ENCODE measurements at places on chromosomes 1 and 21. TPM values are rescaled to one million over a fixed set of nuclear protein-coding genes. Genes with fewer than 3 reads are reported as not detected.

DNA sequence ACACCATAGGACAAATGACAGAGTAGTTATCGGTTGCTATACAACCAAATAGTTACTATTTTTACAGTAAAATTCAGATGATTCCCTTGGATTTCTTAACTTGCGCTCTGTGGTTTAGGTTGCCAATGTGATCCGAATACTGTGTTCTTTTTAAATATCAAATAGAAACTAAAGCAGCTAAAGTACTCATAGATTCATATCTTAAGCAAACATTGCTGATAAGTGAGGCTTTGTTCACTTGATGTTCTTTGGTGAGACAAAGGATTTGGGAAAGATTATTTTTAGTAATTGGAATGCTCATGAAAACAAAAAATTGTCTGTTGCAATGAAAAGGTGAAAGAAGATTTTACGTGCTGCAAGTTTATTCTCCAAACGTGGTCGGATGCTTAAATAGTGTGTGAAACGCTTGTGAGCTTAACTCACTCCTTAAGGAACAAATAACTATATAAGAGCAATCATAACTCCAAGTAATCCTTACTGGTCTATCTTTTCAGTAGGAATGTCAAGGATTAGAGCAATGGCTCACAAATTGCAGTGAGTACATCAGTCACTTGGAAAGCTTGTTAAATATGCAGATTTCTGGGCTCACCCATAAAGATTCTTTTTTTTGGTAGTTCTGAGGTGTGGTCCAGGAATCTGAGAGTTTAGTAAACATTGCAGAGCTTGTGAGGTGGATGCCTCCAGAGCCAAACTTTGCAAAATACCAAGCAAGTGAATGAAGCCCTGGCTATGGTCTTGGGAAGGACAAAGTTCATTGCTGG, 31.8 kb upstream of the PDC start:
- no peak overlapping the region for H3K4me3 ChIP-seq
- no peaks in the 10 kb centered on the region for H3K27me3 ChIP-seq
- H3K4me1 ChIP-seq = peaks cover 22% of the 10 kb centered on the region

- H3K27ac ChIP-seq = no peak overlapping the region
- no peak for DNase-seq
- no peaks in the 10 kb centered on the region for H3K4me1 ChIP-seq
- H3K4me3 ChIP-seq = no peak overlapping the region
Observed at GRCh38 chr1:28986306-28986910, 72.0 kb downstream of the EPB41 start.

GRCh38 chr1:116290085-116290705, 82.8 kb upstream of the ATP1A1 start:
- H3K27ac ChIP-seq = no peak overlapping the region
- H3K27me3 ChIP-seq = no peaks in the 10 kb centered on the region
- no peak overlapping the region for H3K4me3 ChIP-seq
- H3K4me1 ChIP-seq = peaks cover 9% of the 10 kb centered on the region
- no peaks in the 10 kb centered on the region for H3K36me3 ChIP-seq

DNA sequence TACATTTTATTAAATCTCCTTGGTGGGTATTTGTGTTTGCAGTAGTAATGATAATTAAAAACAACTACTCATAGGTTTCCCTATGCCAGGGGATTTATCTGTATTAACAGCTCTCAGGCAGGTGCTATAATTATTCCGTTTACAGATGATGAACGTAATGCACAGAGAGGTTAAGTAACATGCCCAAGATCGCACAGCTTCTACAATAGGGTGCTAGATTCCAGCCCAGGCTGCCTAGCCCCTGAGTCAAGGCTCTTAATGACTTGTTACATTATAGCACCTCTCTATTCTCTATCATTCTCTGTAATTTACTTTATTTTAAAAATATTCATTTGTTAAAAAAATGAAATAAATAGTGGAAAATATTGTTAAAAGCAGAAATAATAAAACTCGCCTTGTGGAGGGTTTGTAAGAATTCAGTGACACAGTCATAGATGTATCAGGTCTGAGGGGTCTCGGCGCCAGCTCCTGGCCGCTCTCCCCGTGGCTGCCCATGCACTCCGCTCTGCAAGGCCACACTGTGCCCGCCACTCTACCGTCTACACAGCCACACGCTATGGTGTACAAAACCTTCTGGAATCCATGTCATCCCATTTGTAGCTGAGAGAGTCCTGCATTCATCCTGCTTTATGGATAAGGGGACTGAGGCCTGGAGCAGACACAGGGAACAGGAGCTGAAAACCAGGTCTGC, 562.2 kb downstream of the MATN1 start:
- DNase-seq = no peak
- H3K27me3 ChIP-seq = peaks cover 1% of the 10 kb centered on the region
- H3K4me1 ChIP-seq = no peaks in the 10 kb centered on the region
- no peak overlapping the region for H3K4me3 ChIP-seq

DNA sequence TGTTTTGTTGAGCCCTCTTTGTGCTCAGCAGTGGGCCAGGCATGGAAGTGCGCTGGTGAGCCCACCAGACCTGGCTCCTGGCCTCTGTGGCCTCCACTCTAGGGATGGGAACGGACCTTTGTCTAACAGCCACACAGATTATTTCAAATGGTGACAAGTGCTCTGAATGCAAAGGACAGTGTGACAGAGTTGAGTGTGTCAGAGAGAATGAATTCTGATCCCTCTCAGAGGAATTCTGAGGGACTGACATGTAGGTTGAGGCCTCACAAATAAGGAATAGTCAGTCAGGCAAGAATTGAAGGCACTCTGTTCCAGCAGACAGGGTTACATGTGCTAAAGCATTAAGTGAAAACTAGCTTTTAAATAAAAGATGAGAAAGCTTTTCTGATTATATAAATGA, 11.3 kb upstream of the MAB21L3 start:
- no peak for DNase-seq
- H3K4me1 ChIP-seq = no peaks in the 10 kb centered on the region
- H3K4me3 ChIP-seq = no peak overlapping the region
- H3K27ac ChIP-seq = no peak overlapping the region
- no peaks in the 10 kb centered on the region for H3K27me3 ChIP-seq
- H3K36me3 ChIP-seq = peaks cover 15% of the 10 kb centered on the region

DNA sequence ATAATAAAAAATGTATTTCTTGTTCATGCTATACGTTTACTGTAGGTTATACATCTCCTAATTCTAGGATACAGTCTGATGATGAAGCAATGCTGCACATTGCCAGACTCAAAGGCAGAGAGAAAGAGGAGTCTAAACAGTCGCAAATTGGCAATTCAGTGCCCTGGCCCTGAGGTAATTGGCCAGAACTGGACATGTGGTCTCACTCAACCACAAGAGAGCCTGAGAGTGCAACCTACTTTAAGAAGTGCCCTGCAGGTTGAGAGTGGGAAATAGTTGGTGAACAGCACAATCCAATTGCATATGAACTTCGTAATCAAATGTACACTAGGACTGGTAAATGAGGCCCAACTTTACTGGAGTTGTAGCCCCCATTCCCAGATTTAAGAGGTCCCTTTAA, 5.0 kb upstream of the SLC35A3 start:
- no peak overlapping the region for H3K4me3 ChIP-seq
- H3K27ac ChIP-seq = no peak overlapping the region
- no peak for DNase-seq
- peaks cover 22% of the 10 kb centered on the region for H3K4me1 ChIP-seq

GRCh38 chr1:54460351-54460750, 54.2 kb upstream of the SSBP3 start:
- H3K4me3 ChIP-seq = no peak overlapping the region
- no peak overlapping the region for H3K27ac ChIP-seq
- H3K4me1 ChIP-seq = 0 out of 2 replicates have a peak, but pooled peaks cover 4% of the 10 kb centered on the region
- DNase-seq = no peak

DNA sequence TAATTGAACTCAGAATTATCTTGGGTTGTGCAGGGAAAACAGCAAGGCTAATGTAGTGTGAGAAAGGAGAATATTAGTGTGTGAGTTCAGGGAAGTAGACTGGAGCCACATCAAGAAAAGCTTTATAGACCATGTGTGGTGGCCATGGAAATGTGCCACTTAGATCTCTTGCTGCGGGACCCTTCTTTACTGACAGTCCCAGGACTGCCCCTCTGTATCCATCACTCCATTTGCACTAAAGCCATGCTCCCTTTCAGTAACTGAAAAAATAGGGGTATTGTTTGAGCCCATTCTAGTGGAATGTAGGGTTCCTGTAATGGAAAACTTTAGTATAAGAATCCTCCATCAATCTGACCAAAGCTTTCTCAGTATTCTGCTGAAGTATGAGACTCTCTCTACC, 32.3 kb downstream of the SAMSN1 start:
- DNase-seq = no peak
- H3K4me1 ChIP-seq = no peaks in the 10 kb centered on the region
- no peaks in the 10 kb centered on the region for H3K36me3 ChIP-seq
- no peaks in the 10 kb centered on the region for H3K27me3 ChIP-seq
- H3K27ac ChIP-seq = no peak overlapping the region

DNA sequence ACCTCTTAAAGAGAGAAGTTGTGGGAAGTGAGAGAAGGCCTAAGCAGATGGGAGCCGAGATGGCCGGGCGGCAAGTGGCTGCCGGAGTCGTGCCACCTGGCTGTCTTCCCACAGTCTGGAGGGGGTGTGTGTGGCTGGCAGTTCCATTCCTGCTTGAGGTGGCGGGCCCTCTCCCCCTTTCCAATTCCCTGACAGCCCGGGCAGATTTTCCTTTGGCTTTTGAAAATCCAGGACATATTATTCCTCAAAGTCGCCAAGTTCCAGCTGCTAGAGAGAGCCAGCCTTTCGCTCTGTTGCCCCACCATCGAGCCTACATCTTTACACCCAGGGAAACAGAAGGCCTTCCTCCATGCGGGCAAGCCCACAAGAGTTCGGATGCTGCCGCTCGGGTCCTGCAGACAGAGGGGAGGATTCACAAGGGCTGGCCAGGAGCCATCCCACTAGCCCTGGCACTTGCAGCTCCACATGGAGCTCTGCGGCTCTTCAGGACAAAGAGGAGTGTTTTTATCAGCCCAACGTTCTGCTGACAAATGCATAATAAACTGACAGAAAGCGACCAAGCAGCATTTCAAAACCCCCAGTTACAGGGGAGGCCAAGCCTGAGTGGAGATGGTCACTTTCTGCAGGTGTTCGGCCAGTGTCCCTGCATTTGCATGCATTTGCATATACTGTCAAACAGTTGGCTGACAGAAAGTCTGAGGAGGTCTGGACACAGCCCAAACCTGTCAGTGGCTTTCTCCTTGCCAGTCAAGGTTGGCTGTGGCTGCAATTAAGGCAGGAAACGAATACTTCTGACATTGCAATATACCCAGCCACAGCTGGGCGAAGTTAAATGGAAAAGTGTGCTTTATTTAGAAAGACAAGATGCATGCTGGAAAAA, 45.9 kb downstream of the OLIG1 start:
- no peak overlapping the region for H3K4me3 ChIP-seq
- peaks cover 84% of the 10 kb centered on the region for H3K27me3 ChIP-seq
- H3K36me3 ChIP-seq = no peaks in the 10 kb centered on the region
- DNase-seq = no peak

GRCh38 chr1:79657951-79658658, 651.6 kb upstream of the ADGRL4 start:
- no peaks in the 10 kb centered on the region for H3K27me3 ChIP-seq
- H3K4me3 ChIP-seq = no peak overlapping the region
- no peak overlapping the region for H3K27ac ChIP-seq
- no peak for DNase-seq
- H3K36me3 ChIP-seq = no peaks in the 10 kb centered on the region
- no peaks in the 10 kb centered on the region for H3K4me1 ChIP-seq

- H3K27ac ChIP-seq = peak overlapping the region; percentile 84
- peak; percentile 88 for DNase-seq
- H3K4me1 ChIP-seq = peaks cover 39% of the 10 kb centered on the region
- no peaks in the 10 kb centered on the region for H3K27me3 ChIP-seq
- H3K36me3 ChIP-seq = no peaks in the 10 kb centered on the region
Observed at GRCh38 chr1:201267481-201268229, 15.7 kb upstream of the PKP1 start.

- H3K36me3 ChIP-seq = peaks cover 55% of the 10 kb centered on the region
- H3K27me3 ChIP-seq = no peaks in the 10 kb centered on the region
- DNase-seq = peak; percentile 73
- H3K4me3 ChIP-seq = no peak overlapping the region
- H3K27ac ChIP-seq = 0 out of 2 replicates have a peak overlapping the region, but pooled peaks have one; percentile 2
Observed at GRCh38 chr1:56502700-56503245, 76.6 kb downstream of the PLPP3 start.

TFF3 gene
- not detected for polyA plus RNA-seq

DNA sequence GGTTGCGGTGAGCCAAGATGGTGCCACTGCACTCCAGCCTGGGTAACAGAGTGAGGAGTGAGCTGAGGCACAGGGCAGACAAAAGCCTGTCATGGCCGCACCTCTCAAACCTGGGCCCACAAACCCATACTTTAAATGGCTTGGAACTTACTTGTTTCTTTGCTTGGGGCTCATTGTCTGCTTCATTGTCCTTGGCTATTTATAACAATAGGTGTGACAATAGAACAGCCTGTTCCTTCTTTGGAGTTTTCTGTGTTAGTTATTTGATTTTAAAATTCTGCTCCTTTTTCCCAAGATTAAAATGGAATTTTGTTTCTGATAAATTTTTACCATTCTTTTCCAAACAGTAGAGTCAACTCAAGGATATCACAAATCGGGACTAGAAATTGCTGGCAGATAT, 94.7 kb downstream of the PBX1 start:
- no peak overlapping the region for H3K27ac ChIP-seq
- peaks cover 16% of the 10 kb centered on the region for H3K4me1 ChIP-seq
- no peak for DNase-seq
- H3K36me3 ChIP-seq = no peaks in the 10 kb centered on the region

- peak; percentile 39 for DNase-seq
- H3K27ac ChIP-seq = peak overlapping the region; percentile 100
- H3K4me3 ChIP-seq = peak overlapping the region; percentile 78
Observed at GRCh38 chr1:156749419-156750118, 1.9 kb downstream of the HDGF start.

- no peaks in the 10 kb centered on the region for H3K27me3 ChIP-seq
- H3K4me1 ChIP-seq = peaks cover 5% of the 10 kb centered on the region
Observed at GRCh38 chr1:172870901-172871606, 179.7 kb downstream of the TNFSF18 start.

DNA sequence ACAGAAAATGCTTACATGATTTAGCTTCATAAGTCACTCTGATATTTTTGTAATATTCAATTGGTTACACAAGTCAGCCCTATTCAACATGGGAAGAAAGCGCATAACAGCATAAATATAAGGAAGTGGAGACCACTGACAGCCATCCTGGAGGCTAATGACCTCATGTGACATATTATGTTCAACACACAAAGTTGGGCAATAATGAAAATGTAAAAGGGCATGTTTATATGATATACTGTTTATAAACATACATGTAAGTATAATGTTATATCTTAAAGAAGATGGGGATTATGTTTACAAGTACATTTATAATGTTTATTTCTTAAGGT, 30.2 kb downstream of the EVI5 start:
- no peak overlapping the region for H3K4me3 ChIP-seq
- no peaks in the 10 kb centered on the region for H3K27me3 ChIP-seq
- no peaks in the 10 kb centered on the region for H3K36me3 ChIP-seq

PAFAH2 gene
- polyA plus RNA-seq = 9.5 TPM

DNA sequence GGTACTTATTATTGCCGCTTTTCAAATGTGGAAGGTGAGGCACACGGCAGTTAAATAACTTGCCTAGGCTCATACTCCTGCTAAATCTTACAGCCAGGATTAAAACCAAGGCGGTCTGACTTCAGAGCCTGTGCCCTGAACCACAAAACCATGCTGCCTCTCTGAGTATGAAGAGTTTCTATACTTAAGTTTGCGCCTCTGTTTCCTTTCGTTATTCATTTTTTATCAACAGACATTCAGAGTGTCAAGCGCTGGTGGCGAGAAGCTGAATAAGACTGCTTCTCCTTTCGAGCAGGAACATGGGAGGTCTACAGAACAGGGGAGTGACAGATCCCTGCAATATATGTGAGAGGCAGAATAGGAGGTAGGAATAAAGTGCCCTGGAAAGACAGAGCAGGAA, 96.0 kb upstream of the DUSP10 start:
- peaks cover 28% of the 10 kb centered on the region for H3K4me1 ChIP-seq
- DNase-seq = no peak
- no peaks in the 10 kb centered on the region for H3K36me3 ChIP-seq
- H3K27ac ChIP-seq = no peak overlapping the region

ZSCAN20 gene
- 1.7 TPM for polyA plus RNA-seq

Data from GM23248 (cell line).